Activated T-helper 1 cell treated with Interleukin-2 at 50 U/mL for 16 hours (primary cell): ENCODE measurements at places on chromosomes 6 and 20.

DNA sequence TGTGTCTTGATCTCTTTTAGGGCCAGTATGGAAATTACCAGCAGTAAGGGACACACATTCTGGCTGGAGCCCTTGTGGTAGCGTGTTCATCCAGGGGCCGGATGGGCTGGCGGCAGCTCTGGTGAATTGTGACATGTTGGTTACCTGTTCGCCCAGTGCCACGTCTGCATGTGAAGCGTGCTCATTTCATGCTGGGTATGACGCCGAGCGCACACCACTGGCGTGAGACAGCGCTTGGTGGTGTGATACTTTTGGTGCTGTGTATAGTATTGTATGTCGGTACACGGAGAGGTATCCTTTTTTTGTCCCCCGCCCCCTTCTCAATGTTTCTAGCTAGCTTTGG, 3.7 kb upstream of the MTG2 start:
- no peak for DNase-seq

GRCh38 chr20:37992802-37993409, 40.4 kb downstream of the TTI1 start:
- no peak for DNase-seq

DNA sequence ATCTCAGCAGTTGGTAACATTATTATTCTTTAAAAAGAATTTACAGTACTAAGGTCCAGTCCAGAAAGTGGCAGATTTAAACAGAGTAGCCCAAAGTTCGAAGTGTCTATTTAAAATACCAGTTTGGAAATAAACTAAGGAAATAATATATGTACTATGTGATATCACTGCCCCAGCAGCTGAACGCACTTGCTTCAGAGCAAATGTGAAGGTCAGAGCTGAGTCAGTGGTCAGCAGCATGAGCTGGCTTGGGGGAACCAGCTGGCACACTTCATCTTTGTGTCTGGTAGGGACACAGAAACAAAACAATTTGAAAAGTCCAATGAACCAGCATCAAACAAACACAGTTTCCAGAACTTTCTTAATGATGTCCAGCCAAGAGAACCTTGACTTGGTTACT, 15.4 kb downstream of the TMEM14B start:
- DNase-seq = no peak

- DNase-seq = no peak
Measured at GRCh38 chr6:137353842-137354397, 134.7 kb upstream of the IFNGR1 start.

- DNase-seq = no peak
Measured at GRCh38 chr6:109240370-109241084, 141.7 kb downstream of the CD164 start.

DNA sequence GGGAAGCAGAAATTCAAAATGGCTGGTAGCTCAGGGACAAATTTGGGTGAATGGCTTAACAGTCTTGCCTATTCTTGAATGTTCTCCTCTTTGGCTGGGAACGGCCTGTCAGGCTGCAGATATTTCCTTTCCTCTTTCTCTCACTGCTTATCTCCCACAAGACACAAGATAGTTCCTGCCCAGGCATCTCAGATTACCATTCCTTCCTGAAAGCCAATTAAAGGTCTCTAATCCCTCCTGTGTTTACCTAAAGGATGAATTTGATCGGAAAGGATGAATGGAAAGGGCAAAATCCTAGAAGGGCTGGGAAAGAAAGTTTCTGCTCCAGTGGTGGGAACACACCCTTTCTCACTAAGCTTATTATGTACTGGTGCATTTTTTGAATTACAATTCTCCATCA, 95.9 kb upstream of the JAG1 start:
- DNase-seq = no peak

DNA sequence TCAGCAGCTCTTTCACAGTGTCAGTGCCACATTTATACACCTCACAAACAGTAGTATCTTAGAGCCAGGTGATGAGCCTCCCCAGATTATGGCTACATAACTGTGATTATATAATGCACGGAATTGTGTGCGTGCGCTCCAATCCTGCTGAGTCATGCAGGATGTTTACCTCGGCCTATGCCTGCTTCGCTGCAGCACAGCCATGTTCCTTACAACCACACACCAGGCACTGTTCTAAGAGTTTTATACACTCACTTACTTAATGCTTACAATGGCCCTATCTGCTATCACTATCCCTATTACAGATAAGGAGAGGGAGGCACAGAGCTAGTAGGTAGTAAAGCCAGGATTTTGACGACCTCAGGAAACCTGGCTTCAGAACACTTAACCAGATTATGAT, 7.3 kb downstream of the ZKSCAN3 start:
- no peak for DNase-seq

DNA sequence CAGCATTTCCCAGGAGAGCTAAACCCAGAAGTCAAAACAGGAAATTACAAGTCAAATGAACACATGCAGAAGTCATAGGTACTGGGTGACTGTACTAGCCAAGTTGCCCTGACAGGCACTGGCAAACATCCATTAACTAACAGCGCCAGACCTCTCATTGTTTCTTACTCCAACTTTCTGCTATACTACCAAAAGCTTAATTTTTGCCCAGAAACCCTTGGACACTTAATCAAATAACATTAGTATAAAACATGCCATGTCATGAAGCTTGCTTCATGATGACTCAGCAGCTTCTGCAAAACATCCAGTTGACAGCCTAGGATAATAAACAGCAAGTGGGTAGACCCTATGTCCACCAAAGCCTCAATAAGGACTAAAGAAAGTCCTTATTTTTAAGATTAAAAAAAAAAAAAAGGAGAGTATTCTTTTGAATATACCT, 3.5 kb downstream of the NUP153 start:
- no peak for DNase-seq

DNA sequence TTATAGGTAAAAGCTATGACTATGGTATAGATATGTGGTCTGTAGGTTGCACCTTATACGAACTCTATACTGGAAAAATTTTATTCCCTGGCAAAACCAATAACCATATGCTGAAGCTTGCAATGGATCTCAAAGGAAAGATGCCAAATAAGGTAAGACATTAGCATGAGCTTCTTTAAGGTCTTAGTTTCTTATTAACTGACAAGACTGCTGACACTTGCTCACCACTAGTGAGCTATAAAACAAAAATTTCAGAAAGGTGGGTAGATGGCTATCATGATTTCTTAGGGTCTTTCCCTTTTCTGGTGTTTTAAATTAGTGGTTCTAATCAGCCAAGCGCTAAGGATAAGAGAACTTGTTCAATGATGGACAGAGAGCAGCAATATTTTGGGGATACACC, 21.9 kb downstream of the FAM217A start:
- no peak for DNase-seq

- no peak for DNase-seq
Measured at GRCh38 chr20:40232756-40233155, 456.3 kb downstream of the MAFB start.

GRCh38 chr6:63410435-63411426, 90.9 kb upstream of the LGSN start:
- no peak for DNase-seq

GRCh38 chr20:43974695-43975094, 60.0 kb downstream of the TOX2 start:
- DNase-seq = no peak

GRCh38 chr6:100721256-100721655, 159.9 kb downstream of the ASCC3 start:
- no peak for DNase-seq

DNA sequence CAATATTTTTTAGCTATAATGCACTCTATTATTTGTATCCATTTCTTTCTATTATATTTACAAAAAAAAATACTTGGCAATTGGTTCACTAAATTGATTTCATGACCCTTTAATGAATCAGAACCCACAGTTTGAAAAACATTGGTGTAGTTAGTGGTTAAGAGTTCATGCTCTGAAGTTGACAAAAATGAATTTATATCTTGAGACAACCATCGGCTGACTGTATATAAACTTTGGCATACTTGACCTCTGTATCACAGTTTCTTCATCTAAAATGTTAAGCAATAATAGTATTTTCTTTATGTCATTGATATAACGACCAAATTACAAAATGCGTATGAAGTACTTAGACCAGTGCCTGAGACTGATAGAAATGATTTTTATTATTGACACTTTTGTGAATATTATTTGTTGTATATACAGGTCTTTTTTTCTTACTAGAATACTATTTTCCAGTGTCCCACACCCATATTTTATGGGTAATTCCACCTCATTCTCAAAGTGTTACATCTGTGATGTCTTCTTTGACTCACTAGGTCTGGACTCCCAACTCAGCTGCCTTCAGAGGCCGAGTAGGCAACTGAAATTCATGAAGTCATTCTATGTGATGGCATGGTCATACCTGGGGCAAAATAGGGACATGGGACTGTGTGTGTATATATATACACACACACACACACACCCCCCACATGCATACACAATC, 459.2 kb downstream of the RFPL4B start:
- no peak for DNase-seq

- DNase-seq = no peak
Measured at GRCh38 chr6:167825332-167826229, 1.1 kb upstream of the AFDN start.

GRCh38 chr20:25000268-25000801, 7.8 kb upstream of the APMAP start:
- no peak for DNase-seq

GRCh38 chr6:155994086-155994485, 538.4 kb upstream of the NOX3 start:
- DNase-seq = no peak

GRCh38 chr6:3411967-3412778, 44.7 kb downstream of the SLC22A23 start:
- DNase-seq = no peak

- no peak for DNase-seq
Measured at GRCh38 chr6:127403636-127404035, 55.6 kb downstream of the KIAA0408 start.

GRCh38 chr20:63101781-63102720, 95.3 kb upstream of the BHLHE23 start:
- DNase-seq = peak; percentile 44

DNA sequence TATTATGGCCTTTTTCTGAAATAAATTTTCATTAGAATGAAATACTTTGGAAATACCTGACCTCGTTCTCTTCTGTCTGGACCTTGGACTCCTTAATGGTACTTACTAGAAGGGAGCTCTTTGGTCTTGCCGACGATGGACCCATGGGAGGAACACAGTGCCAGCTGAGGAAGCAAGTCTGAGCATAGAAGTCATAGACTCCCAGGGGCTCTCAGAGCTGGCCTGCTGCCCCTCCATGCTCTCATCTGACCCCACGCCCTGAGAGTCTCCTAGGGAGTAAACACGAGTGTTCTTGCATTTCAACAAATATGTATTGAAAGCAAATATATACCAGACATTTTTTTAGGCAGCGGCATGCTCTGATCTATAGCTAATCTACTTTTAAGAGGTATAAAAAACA, 87.8 kb downstream of the PLEKHG1 start:
- no peak for DNase-seq

- no peak for DNase-seq
Measured at GRCh38 chr20:17889226-17889625, 79.4 kb downstream of the SNX5 start.

DNA sequence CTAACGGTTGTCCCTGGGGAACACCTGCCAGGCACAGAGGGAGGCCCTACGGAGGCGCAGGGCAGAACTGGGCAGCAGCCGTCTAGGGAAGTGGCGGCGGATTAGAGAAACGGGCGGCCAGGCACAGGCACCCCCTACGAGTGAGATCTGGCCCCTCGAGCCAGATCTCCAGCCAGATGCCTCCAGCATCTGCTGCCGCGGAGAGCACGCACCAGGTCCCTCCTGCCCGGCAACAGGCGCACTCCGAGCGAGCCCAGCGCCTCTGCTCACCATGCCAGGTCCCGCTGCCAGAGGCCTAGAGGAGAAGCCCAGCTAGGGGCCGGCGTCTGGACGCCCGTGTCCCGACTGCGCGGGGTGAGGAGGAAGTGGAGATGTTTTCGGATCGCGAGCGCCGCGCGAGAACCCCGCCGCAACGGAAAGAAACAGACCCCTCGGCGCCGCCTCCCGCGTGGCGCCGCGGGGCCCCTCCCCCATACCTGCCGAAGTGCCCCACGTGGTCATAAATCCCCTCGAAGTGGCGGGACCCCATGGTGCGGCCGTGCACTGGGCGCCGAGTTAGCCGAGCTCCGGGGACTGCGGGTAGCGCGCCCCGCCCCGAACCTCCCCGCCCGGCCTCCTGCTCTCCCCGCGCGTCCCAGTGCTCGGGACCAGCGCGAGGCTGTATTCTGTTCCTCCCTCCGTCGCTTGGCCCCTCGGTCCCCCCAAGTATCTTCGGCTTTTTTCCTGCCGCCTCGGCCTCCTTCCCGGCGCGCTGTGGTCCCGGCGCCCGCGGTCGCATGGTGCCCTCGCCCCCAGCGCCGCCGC, at the start of gene SLC22A16:
TSS of gene SLC22A16 (minus strand) at position 568 of the 804 bp plus-strand sequence. CDS start at position 529, 39 bp downstream.
- DNase-seq = no peak

DNA sequence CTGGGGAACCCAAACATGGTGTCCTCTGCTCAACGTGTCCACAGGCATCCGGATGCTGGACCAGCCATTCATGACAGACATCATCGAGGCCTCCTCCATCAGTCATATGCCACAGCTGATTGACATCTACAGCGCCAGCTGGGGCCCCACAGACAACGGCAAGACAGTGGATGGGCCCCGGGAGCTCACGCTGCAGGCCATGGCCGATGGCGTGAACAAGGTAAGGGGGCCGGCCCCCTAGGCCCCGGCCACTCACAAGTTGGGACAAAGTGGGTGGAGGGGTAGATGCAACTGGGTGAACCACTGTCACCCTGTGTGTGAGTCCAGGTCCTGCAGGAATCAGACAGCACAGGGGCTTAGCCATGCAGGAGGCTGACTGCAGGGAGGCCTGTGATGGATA, 94.5 kb downstream of the BFSP1 start:
- DNase-seq = no peak

- DNase-seq = no peak
Measured at GRCh38 chr6:37432590-37432915, 468 bp upstream of the CMTR1 start.

GRCh38 chr20:63023936-63024571, 17.3 kb upstream of the BHLHE23 start:
- DNase-seq = no peak

DNA sequence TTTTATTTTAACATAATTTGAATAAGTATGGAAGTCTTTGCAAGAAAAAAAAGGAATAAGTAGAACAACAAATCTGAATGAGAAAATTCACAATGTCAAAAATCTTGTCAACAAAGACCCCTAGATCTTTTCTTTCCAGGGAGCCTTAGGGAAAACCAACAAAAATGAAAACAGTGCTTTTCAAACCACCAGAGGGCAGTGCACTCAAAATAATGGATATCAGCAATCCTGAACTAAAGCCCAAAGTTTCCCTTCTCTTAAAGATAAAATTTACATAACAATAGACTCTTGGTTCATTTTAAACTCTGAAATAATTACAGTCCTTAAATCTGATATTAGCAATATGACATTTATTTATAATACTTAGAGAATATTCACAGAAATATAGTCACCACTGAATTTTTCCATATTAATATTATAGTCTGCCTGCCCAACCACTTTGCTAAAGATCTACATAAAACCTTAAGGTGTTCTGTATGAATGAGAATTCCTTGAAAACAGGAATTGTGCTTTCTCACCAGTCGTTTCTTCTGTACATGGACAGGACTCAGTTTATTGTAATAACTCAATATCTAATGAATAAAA, 105.3 kb upstream of the BMP5 start:
- DNase-seq = no peak

- no peak for DNase-seq
Measured at GRCh38 chr6:1371933-1372332, 17.4 kb upstream of the FOXF2 start.
